ENCODE measurements at places on chromosomes 2 and 18.

DNA sequence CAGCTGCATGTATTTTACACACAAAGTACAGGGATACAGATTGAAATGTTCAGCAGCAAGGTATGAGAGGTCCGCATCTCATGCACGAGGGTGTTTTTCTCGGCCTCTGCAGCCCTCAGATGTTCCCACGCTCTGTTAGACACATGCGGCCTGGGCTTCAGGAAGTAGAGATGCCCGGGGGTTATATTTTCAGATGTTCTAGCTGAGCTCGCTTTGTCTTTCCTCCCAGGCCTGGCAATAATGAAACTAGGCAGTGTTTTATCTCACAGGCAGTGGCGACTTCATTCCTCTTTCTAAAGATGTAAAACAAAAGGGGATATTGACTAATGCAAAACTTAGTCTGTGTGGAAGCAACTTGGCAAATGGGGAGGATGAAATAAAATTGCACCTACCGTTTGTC, 190.7 kb downstream of the GBX2 start:
- no peak for DNase-seq

- DNase-seq: peak; percentile 22
Measured at GRCh38 chr2:167933097-167933814, 314.1 kb downstream of the STK39 start.

DNA sequence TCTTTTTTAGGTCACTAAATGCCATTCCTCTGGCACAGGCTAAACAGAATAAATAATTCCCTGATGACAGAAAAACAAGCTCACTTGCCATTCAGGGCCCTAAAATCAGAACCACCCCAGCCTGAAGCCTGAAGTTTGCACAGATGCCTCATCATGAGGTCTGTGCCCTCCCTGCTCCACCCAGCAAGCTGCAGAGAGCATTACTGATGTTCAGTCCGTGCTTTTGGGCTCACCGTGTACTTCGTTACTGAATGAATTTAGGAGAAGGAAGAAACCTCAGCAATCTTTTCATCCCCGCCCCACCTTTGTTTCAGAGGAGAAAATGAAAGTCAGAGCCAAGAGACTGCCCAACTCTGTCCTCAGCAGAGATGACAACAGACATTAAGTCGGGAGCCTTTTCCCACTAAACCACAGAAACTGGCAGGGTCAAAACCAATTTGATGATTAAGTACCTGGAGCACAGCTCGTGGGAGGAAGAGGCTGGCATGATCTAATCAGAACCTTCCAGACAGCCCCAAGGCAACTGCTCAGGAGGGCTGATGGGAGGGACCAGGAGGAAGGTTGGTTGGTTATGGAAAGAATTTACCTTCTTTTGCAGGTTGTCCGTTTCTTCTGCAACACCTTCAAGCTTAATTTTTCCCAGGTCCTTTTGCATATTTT, 122.7 kb downstream of the LAMA1 start:
- no peak for DNase-seq

DNA sequence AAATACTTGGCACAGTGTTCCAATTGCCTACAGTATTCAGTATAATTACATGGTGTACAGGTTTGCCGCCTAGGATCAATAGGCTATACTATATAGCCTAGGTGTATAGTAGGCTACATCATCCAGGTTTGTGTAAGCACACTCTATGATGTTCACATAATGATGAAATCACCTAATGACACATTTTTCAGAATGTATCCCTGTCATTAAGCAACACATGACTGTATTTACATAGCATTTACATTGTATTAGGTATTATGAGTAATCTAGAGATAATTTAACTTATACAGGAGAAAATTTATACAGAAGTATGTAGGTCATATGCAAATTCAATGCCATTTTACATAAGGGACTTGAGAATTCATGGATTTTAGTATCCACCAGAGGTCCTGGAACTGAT, 35.4 kb downstream of the SCN7A start:
- DNase-seq: no peak

- DNase-seq: no peak
Measured at GRCh38 chr2:226300196-226300886, 499.3 kb downstream of the IRS1 start.

DNA sequence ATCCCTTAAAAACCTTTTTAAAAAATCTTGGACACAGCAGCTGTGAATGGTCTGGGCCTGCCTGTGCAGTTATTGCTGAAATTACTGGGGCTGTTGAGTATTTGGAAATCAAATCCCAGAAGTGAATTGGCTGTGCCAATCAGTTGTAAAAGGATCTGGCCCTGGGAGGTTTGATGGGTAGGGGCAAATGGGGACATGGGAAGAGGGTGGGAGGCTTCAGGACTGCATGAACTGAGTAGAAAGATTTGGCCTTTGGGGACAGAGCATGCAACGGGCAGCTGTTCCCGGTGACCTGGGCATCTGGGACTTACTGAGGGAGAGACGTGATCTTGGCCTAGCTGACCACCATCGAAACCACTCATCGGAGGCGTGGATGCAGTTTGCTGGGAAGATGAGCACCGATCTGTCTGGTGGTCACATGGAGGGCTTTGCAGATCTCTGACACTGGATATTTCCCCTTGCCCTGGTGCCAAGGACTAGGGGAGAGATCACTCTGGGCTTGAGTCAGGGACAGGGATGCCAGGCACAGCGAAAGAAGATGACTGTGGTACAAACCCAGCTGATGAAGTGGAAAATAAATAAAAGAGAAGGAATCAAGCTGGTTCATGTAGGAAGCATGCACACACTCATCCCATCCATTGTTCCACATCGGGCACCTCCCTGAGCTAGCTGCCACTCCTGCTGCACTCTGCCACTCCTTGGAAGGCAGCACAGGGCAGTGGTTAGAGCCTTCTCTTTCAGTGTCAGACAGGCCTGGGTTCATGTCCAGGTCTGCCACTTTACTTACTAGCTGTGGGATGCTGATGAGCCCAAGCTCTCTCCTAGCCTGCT, 58.4 kb downstream of the SEMA4F start:
- DNase-seq: no peak

- no peak for DNase-seq
Measured at GRCh38 chr2:158717366-158718195, 77.5 kb upstream of the DAPL1 start.

- no peak for DNase-seq
Measured at GRCh38 chr2:21041462-21041861, 2.4 kb downstream of the APOB start.

DNA sequence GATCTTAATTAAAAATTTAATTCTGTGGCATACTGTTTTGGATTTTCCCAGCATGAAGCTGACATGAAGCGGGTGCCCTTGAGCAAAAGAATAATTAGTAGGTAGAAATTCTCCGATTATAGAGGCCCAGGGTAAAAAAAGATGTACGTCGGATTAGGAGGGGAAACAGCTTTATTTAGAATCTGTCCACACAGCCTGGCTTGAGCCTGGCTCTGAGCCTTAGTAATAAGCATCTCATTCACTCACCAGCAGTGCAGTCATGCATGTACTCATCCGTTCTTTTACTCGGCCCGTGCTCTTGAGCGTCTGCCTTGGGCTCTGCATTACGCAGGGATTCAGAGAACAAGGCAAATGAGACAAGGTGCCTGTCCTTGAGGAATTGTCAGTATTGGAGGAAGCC, 219.3 kb downstream of the AGAP1 start:
- no peak for DNase-seq

GRCh38 chr18:68354176-68354575, 360.7 kb downstream of the TMX3 start:
- DNase-seq: no peak

- no peak for DNase-seq
Measured at GRCh38 chr2:39434233-39434897, 2.7 kb downstream of the MAP4K3 start.

Data from NCI-H2171 treated with DMSO at 0.1 percent for 48 hours (cell line).